Breast epithelium (tissue), 4 donors: ENCODE measurements at places on chromosomes 2 and 18. TPM values are rescaled to one million over a fixed set of nuclear protein-coding genes. Genes with fewer than 3 reads are reported as not detected.

DNA sequence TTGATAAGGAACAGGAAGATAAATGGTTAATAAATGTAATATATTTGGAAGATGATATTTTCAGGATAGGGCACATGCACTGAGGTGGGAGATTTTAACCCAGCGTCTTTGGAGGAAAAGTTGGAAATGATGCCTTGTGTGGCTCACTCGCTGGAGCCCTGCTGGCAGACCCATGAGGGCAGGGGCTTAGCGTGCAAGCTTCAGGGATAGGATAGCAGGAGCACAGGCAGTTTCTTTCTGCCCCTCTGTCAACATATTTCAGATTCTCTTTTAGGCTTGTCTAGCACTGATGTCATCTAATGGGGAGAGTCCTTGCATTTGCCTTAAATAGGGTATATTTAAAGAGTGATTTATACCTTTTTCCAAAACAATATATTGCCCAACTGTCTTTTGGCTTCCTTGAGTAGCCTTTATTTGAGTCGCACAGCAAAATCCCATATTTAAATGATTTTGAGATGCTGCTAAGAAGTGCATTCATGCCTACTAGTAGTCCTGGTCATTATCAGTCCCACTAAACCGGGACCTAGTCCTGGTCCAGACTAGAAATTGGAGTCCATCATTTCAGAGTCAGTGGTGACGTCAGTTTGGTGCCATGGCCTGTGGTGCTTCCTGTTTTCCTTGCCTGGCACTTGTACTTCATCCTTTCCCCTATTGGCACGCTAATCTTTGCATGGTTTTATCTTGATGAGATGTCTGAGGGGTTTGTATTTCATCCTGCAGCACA is 45.8 kb downstream of the SH3RF3 start:
- no peak for DNase-seq
- no peak overlapping the region for H3K4me3 ChIP-seq
- H3K36me3 ChIP-seq, result no peaks in the 10 kb centered on the region

The WBP1 gene
- 61.9 TPM for total RNA-seq

- H3K4me3 ChIP-seq, result no peak overlapping the region
- H3K36me3 ChIP-seq, result no peaks in the 10 kb centered on the region
- H3K27me3 ChIP-seq, result no peaks in the 10 kb centered on the region
- no peak overlapping the region for H3K27ac ChIP-seq
- no peaks in the 10 kb centered on the region for H3K4me1 ChIP-seq
These were observed 521.9 kb downstream of the EPHA4 start for GRCh38 chr2:221050020-221050795.

The CREG2 gene
- not detected for total RNA-seq

The SLC4A3 gene
- 2.1 TPM for total RNA-seq

The DSG2 gene
- total RNA-seq, result 61.3 TPM

DNA sequence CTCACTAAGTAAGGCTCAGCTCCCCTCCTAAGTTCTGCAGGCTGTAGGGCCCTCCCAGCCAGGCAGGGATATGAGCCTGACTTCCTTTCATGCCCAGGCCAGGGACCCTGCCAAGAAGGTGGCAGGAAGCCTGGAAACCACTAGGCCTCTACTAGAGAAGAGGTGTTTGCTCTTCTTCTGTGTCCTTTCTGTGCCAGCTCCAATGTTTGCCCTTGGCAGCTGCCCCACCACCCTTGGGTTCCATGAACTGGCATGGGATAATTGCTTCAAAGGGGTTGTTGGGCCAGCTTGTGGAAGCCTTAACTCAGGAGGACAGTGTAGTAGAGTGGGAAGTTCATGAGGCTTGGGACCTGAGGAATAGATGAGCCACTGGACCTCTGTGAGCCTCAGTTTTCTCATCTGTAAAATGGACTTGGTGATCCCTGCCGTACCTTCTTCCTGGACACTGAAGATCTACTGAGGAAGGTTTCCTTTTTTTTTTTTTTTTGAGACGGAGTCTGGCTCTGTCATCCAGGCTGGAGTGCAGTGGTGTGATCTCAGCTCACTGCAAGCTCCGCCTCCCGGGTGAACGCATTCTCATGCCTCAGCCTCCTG is 3.9 kb downstream of the SLC35F6 start:
- no peaks in the 10 kb centered on the region for H3K36me3 ChIP-seq
- peak overlapping the region; percentile 79 for H3K27ac ChIP-seq
- DNase-seq, result no peak
- H3K4me1 ChIP-seq, result peaks cover 39% of the 10 kb centered on the region
- H3K27me3 ChIP-seq, result no peaks in the 10 kb centered on the region

The REG3A gene
- total RNA-seq, result not detected

GRCh38 chr2:165237056-165237455 is 2.2 kb upstream of the SCN2A start:
- no peak overlapping the region for H3K27ac ChIP-seq
- H3K4me3 ChIP-seq, result no peak overlapping the region
- no peaks in the 10 kb centered on the region for H3K36me3 ChIP-seq
- no peaks in the 10 kb centered on the region for H3K4me1 ChIP-seq
- DNase-seq, result no peak

The PPP1R1C gene
- 0.59 TPM for total RNA-seq

DNA sequence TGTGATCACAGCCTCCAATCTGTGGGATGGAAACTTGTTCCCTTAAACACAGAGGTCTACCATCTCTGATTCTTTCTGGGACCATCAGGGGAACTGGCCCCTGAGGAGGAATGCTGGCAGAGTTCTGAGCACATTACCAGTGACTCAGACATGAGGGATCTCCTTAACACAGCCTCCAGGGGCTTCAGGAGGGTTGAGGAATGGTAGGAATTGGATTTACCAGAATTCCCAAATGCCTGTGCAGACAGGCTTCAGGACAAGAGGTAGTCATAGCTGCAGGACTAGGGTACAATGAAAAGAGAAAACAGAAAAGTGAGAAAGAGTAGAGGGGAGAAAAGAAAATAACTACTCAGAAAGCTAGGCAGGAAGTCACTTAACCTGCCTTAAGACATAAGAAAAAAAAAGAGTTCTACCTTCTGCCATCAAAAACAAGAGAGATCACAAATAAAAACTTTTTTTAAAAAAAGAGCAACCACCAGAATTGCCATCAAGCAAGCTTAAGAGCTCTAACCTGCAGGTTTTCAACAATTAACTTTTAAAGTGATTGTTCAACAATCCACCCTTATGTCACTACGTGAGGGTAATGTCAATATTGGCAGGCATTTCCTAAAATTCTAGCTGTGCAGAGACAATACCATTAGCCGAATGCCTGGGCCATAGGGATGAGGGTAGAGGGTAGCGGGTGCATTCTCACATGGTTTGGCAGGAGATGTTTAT is 524.4 kb downstream of the BCL11A start:
- DNase-seq, result peak; percentile 46
- H3K27ac ChIP-seq, result no peak overlapping the region
- no peaks in the 10 kb centered on the region for H3K27me3 ChIP-seq
- no peaks in the 10 kb centered on the region for H3K36me3 ChIP-seq
- H3K4me1 ChIP-seq, result no peaks in the 10 kb centered on the region
- H3K4me3 ChIP-seq, result no peak overlapping the region

DNA sequence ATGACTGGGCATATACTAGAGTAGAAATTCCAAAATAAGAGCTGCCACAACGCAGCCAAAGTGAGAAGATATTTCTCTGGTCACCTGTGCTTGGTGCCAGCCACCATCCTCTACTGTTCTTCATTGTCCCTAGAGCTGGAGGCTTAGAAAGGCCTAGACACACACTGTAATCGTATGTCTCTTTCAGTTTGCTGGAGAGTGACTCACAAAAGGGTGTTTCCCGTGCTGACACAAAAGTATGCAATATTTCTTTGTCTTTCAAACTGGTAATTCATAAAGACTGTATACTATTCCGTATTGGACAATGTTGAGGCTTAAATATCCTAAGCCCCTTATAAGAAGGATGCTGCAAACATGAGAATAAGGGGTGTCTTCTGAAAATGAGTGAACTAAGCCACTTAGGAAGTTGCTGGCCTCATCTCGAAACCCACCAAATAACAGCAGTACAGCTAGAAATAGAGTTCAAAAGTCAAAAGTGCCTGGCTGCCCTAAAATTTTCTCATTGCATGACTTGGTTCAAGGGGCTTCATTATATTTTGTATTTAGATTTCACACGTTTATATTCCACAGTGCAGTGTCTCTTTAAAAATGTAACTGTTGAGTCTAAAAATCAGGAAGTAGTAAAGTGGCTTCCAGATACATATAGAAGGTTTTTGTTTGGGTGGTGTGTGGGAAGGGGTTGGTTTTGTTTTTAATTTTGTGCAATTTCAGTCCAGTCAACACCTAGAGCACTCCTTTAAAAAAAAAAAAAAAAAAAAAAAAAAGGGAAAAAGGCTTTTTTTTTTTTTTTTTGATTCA is 601.1 kb downstream of the ARHGAP15 start:
- H3K4me3 ChIP-seq, result no peak overlapping the region
- no peak overlapping the region for H3K27ac ChIP-seq
- no peaks in the 10 kb centered on the region for H3K27me3 ChIP-seq
- no peaks in the 10 kb centered on the region for H3K4me1 ChIP-seq
- no peak for DNase-seq

GRCh38 chr2:42566025-42566424 is 2.4 kb upstream of the MTA3 start:
- no peaks in the 10 kb centered on the region for H3K36me3 ChIP-seq
- DNase-seq, result no peak
- peak overlapping the region; percentile 97 for H3K27ac ChIP-seq

The COX5B gene
- 362 TPM for total RNA-seq

The AKAIN1 gene
- not detected for total RNA-seq

- no peaks in the 10 kb centered on the region for H3K27me3 ChIP-seq
- no peaks in the 10 kb centered on the region for H3K36me3 ChIP-seq
- no peak overlapping the region for H3K27ac ChIP-seq
- H3K4me1 ChIP-seq, result no peaks in the 10 kb centered on the region
- no peak for DNase-seq
- H3K4me3 ChIP-seq, result no peak overlapping the region
These were observed 6.3 kb upstream of the KCNK3 start for GRCh38 chr2:26685989-26686839.

GRCh38 chr2:118726821-118727220 is 120.6 kb downstream of the EN1 start:
- no peak overlapping the region for H3K4me3 ChIP-seq
- no peak overlapping the region for H3K27ac ChIP-seq
- DNase-seq, result no peak
- H3K36me3 ChIP-seq, result no peaks in the 10 kb centered on the region

- no peak for DNase-seq
- H3K4me3 ChIP-seq, result no peak overlapping the region
- H3K27me3 ChIP-seq, result no peaks in the 10 kb centered on the region
- H3K4me1 ChIP-seq, result no peaks in the 10 kb centered on the region
- no peaks in the 10 kb centered on the region for H3K36me3 ChIP-seq
These were observed 6.7 kb upstream of the CHCHD5 start for GRCh38 chr2:112577756-112578155.

DNA sequence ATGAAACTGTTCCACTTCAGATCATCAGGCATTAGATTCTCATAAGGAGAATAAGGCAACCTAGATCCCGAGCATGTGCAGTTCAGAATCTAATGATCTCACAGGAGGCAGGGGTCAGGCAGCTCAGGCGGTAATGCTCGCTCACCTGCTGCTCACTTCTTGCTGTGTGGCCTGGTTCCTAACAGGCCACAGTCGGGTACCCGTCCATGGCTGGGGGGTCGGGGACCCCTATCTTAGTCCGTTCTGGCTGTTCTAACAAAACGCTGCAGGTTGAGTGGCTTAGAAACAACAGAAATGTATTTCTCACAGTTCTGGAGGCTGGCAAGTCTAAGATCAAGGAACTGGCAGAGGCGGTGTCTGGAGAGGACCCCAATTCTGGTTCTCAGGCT is 79.2 kb downstream of the ASB1 start:
- DNase-seq, result peak; percentile 25
- no peaks in the 10 kb centered on the region for H3K36me3 ChIP-seq
- H3K27me3 ChIP-seq, result no peaks in the 10 kb centered on the region
- H3K27ac ChIP-seq, result no peak overlapping the region
- H3K4me3 ChIP-seq, result no peak overlapping the region

- no peak for DNase-seq
- no peaks in the 10 kb centered on the region for H3K27me3 ChIP-seq
- H3K4me1 ChIP-seq, result no peaks in the 10 kb centered on the region
- no peak overlapping the region for H3K4me3 ChIP-seq
- no peak overlapping the region for H3K27ac ChIP-seq
- no peaks in the 10 kb centered on the region for H3K36me3 ChIP-seq
These were observed 167.1 kb upstream of the FN1 start for GRCh38 chr2:215602997-215603396.
